ENCODE measurements at places on chromosomes 6 and 20.

GRCh38 chr20:10707068-10707467 lies 33.3 kb upstream of the JAG1 start:
- H3K27ac ChIP-seq, result no peak overlapping the region
- H3K36me3 ChIP-seq, result no peaks in the 10 kb centered on the region
- peaks cover 20% of the 10 kb centered on the region for H3K4me1 ChIP-seq
- H3K27me3 ChIP-seq, result no peaks in the 10 kb centered on the region
- no peak for DNase-seq

DNA sequence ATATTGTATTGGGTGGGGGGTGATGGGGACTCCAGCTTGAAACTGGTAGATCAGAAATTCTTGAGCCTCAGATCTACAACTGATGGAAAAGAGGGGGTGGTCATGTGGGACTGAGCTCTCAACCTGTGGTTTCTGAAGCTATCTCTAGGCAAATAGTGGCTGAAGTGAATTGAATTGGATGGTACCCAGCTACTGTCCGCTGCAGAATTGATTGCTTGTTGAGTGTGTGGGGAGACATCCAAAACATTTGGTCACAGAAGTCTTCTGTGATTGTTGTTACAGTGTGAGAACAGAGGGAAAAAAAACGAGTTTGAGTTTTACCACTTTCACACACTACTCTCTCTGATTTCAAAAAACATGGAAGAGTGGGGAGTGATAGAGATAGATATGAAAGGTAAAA lies 14.8 kb downstream of the CDS2 start:
- no peaks in the 10 kb centered on the region for H3K27me3 ChIP-seq
- H3K27ac ChIP-seq, result no peak overlapping the region
- H3K4me3 ChIP-seq, result no peak overlapping the region
- no peaks in the 10 kb centered on the region for H3K36me3 ChIP-seq

DNA sequence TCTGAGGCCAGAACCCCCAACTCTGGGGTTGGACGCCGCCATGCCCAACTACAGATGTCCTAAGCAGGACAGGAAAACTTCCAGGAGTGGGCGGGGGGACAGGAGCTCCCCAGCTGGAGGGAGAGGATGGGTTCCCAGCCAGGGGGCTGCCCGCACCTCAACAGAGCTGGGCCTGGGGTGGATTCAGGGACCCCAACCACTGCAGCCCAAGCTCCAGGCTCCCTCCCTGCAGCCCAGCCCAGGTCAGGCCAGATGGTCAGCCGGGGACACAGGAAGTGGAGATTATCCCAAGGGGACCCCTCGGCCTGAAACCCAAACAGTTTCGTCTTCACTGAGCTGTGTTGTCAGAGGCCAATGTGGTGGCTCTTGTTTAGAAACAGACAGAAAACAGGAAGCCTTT lies 9.4 kb downstream of the LAMA5 start:
- H3K27me3 ChIP-seq, result no peaks in the 10 kb centered on the region
- H3K4me3 ChIP-seq, result peak overlapping the region; percentile 43
- H3K4me1 ChIP-seq, result peaks cover 99% of the 10 kb centered on the region

- H3K27ac ChIP-seq, result no peak overlapping the region
- H3K36me3 ChIP-seq, result no peaks in the 10 kb centered on the region
- no peaks in the 10 kb centered on the region for H3K27me3 ChIP-seq
- DNase-seq, result no peak
Observed at GRCh38 chr6:90288404-90288803, 8.2 kb downstream of the BACH2 start.

DNA sequence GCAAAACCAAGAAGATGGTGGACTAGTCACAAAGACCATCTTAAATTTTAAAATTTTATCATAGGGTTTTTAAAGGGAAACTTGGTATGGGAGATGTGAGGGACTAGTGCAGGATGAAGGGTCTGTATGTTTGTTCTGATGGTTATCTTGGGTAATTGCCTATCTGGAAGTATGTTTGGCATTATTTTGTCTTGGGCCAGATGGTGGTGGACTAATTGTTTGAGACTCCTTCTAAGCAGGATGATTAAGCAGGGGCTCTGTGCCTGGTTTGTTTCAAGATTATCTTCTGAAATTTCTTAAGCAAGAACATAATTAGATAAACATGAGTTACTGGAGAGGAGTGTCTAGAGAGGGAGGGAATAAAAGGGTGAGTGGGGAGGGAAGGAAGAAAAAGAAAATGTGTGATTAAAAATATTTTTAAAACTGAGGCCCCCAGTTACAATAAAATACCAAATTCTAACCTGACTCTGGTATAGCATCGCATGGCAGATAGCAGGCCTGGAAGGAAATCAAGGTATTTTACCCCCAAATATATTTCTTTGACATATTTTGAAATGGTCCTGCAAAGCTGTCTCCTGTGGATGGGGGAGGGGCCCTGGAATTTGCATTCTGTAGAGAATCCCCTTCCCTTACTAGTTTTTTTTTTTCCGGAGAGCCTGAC lies 49.9 kb upstream of the FAM184A start:
- H3K27me3 ChIP-seq, result no peaks in the 10 kb centered on the region
- H3K27ac ChIP-seq, result no peak overlapping the region
- H3K36me3 ChIP-seq, result no peaks in the 10 kb centered on the region
- DNase-seq, result no peak
- no peaks in the 10 kb centered on the region for H3K4me1 ChIP-seq

- no peak overlapping the region for H3K4me3 ChIP-seq
- peaks cover 32% of the 10 kb centered on the region for H3K27me3 ChIP-seq
- no peaks in the 10 kb centered on the region for H3K36me3 ChIP-seq
- no peak for DNase-seq
Observed at GRCh38 chr20:1242530-1242929, 16.7 kb downstream of the RAD21L1 start.

- no peak for DNase-seq
- H3K27me3 ChIP-seq, result no peaks in the 10 kb centered on the region
- H3K36me3 ChIP-seq, result no peaks in the 10 kb centered on the region
- no peak overlapping the region for H3K4me3 ChIP-seq
Observed at GRCh38 chr6:73054958-73055357, 170.3 kb downstream of the KHDC1L start.

GRCh38 chr20:37729452-37729851 lies 35.6 kb downstream of the CTNNBL1 start:
- no peaks in the 10 kb centered on the region for H3K27me3 ChIP-seq
- no peaks in the 10 kb centered on the region for H3K4me1 ChIP-seq
- H3K4me3 ChIP-seq, result no peak overlapping the region
- H3K36me3 ChIP-seq, result no peaks in the 10 kb centered on the region
- H3K27ac ChIP-seq, result no peak overlapping the region
- no peak for DNase-seq

GRCh38 chr6:7124114-7124513 lies 16.4 kb downstream of the RREB1 start:
- H3K27me3 ChIP-seq, result no peaks in the 10 kb centered on the region
- DNase-seq, result no peak
- H3K36me3 ChIP-seq, result no peaks in the 10 kb centered on the region
- no peak overlapping the region for H3K4me3 ChIP-seq

GRCh38 chr6:166775923-166776220 lies 148.8 kb upstream of the RPS6KA2 start:
- no peaks in the 10 kb centered on the region for H3K4me1 ChIP-seq
- no peak overlapping the region for H3K27ac ChIP-seq
- H3K36me3 ChIP-seq, result no peaks in the 10 kb centered on the region
- H3K27me3 ChIP-seq, result peaks cover 33% of the 10 kb centered on the region

- no peak for DNase-seq
- no peak overlapping the region for H3K27ac ChIP-seq
- no peaks in the 10 kb centered on the region for H3K4me1 ChIP-seq
- H3K4me3 ChIP-seq, result no peak overlapping the region
- H3K36me3 ChIP-seq, result no peaks in the 10 kb centered on the region
Observed at GRCh38 chr20:23311947-23312506, 38.6 kb upstream of the NXT1 start.

DNA sequence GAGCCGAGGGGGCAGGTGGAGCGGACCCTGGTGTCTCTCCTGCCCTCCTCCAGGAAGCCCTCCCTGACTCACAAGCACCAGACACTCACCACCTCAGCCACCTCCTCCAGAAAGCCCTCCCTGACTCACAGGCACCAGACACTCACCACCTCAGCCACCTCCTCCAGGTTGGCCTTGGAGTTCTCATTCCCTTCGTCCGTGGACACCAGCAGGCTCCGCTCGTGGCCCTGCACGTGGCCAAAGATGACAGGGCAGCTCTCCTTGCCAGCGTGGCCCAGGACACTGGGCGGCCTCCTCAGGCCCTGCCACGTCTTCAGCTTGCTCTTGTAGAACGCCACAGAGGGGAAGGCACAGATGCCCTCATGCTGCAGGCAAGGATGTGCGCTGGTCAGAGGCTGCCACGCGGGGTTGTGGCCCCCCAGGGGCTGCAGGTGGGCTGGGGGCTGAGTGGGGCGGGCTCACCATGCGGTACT lies 6.4 kb downstream of the FNDC11 start:
- H3K36me3 ChIP-seq, result peaks cover 29% of the 10 kb centered on the region
- no peaks in the 10 kb centered on the region for H3K27me3 ChIP-seq
- no peak overlapping the region for H3K4me3 ChIP-seq
- H3K4me1 ChIP-seq, result no peaks in the 10 kb centered on the region
- no peak overlapping the region for H3K27ac ChIP-seq

DNA sequence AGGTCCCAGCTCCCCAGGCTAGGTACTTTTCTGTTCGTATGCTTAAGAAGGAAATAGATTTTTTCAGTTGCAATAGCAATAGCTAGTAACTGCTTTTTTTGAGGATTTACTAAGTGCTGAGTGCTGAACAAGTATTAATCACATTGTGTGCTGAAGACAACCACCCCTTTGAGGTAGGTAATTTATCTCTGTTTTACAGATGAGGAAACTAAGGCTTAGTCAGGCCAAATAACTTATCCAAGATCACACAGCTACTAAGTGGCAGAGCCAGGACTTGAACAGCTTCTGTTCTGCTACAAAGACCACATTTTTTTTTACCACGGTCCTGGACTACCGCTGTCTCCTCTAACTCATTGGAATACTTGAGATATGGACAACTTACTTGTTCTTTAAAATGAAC lies 39.8 kb downstream of the LRRN4 start:
- H3K4me3 ChIP-seq, result no peak overlapping the region
- no peaks in the 10 kb centered on the region for H3K36me3 ChIP-seq
- DNase-seq, result no peak
- no peaks in the 10 kb centered on the region for H3K4me1 ChIP-seq
- no peak overlapping the region for H3K27ac ChIP-seq

DNA sequence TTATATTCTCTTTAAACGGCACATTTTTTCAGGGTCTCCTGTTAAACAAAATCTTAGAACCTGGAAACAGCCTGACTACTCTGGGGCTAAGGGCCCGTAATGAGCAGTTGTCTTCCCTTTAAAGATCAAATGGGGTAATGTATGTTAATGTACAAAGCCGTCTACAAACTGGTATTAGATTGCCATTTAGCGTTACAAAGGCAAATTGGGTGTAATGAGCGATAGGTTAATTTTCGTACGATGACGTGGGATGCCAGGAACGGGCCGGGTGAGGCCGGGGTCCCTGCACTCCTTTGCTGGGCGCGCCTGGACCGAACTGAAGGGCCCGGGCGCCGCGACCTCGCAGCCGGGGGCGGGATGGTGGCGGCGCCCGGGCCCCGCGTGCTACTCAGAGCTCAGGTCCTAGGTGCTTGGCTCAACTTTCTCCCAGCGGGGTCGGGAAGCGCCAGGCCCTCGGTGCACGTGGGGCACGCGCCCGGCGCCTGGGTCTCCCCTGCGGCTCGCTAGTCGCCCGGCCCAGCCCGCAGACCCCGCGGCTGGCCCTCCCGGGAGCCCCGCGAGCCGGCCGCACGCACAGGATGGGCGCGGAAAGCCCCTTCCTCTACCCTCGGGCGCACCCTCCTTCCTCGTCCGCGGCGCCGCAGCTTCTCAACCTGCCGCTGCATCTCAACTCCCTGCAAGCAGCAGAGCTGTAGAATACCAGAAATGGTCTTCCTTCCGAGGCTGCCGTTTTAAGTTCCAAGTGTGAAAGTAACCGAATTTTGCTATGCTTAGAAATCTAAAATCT lies 5.9 kb downstream of the NKX2-4 start:
- H3K4me3 ChIP-seq, result no peak overlapping the region
- no peak overlapping the region for H3K27ac ChIP-seq
- H3K27me3 ChIP-seq, result peaks cover 26% of the 10 kb centered on the region
- H3K4me1 ChIP-seq, result peaks cover 16% of the 10 kb centered on the region

GRCh38 chr6:46324706-46325105 lies 153.9 kb upstream of the ENPP5 start:
- no peaks in the 10 kb centered on the region for H3K36me3 ChIP-seq
- no peak overlapping the region for H3K27ac ChIP-seq
- no peaks in the 10 kb centered on the region for H3K4me1 ChIP-seq
- no peaks in the 10 kb centered on the region for H3K27me3 ChIP-seq

DNA sequence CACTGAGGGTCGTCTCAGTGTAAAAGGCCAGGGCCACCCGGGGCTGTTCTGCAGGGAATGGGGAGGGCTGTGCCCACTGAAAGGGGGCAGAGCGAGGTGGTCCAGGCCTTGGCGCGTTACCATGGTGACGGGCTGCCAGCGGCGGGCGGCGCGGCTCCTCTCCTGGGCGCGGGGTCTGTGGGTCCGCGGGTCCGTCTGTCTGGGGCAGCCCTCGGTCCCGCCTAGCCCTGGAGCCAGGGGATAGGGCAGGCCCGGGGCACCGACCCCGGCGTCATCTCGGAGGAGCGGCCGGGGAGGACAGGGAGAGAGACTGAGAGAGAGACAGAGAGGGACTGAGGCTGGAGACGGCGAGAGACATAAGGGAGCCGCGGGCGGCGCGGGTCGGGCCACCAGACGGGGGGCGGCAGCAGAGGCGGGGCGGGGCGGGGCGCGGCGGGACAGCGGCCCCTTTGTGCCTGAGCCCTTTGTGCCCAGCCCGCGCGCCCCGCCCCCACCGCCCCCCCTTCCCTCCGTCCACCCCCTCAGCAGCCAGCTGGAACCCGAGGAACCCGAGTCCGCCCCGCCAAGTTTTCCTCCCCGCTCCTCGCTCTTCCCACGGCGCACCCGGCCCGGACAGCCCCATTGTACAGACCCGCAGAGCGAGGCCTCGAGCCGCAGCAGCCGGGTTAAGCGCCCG lies at the start of gene KIAA1755:
Gene KIAA1755, minus strand, starts transcription at position 358 of the 676 bp plus-strand sequence. Its CDS starts 235 bp downstream, at position 123.
- peak within 1 kb of the TSS; percentile 60 for H3K4me3 ChIP-seq
- DNase-seq, result no peak
- H3K27ac ChIP-seq, result peak within 1 kb of the TSS; percentile 75

DNA sequence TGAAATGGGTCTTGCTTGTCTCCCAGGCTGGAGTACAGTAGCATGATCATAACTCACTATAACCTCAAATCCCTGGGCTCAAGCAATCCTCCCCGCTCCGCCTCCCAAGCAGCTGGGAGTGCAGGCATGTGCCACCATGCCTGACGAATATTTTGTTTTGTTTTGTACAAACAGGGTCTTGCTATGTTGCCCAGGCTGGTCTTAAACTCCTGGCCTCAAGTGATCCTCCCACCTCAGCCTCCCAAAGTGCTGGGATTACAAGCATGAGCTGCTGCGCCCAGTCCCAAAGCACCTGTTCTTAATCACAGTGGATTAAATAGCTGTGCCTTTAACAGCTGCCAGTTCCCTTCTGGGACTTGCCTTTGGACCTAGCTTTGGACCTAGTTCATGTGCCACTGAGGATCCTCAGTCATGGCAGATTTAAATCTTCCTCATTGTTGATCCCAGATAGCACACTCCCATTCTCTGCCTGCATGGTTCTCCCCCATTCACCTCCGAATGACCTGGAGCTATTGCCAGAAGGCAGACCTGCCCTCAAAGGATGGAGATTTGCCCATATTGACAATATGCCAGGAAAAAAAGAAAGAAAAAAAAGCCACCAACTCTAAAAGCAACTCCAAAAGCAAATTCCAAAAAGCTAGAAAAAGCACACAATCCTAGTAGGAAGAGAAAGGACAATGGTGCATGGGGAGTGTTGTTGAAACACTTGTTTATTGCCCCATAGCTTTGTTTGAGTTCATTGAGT lies 10.6 kb downstream of the POFUT1 start:
- H3K27ac ChIP-seq, result no peak overlapping the region
- no peak overlapping the region for H3K4me3 ChIP-seq
- no peak for DNase-seq
- H3K4me1 ChIP-seq, result no peaks in the 10 kb centered on the region
- H3K27me3 ChIP-seq, result no peaks in the 10 kb centered on the region
- H3K36me3 ChIP-seq, result peaks cover 5% of the 10 kb centered on the region

Data from esophagus squamous epithelium (tissue), 5 donors.